Left lung (tissue), 14 donors: ENCODE measurements at places on chromosomes 6 and 20. TPM values are rescaled to one million over a fixed set of nuclear protein-coding genes. Genes with fewer than 3 reads are reported as not detected.

DNA sequence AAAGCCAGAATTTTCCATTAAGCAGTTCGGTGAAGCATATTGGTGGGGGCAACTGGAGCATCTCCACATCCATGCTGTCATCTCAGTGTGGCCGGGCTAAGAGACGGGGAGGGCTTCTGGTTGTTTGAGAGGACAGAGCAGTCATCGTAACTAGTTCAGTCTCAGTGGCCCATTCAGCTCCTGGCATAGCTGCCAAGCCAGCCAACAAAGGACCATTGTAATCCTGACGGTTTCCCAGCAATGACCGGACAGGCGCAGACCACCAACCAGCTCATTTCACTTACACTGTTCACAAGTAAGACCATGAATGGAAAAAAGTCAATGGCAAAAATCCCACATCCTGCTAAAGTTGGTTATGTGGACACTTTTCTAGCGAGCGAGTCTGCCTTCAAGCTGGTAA is 14.9 kb upstream of the HDDC2 start:
- no peak for DNase-seq

GRCh38 chr6:46468403-46469010 is 22.7 kb downstream of the RCAN2 start:
- DNase-seq: peak; percentile 51

DNA sequence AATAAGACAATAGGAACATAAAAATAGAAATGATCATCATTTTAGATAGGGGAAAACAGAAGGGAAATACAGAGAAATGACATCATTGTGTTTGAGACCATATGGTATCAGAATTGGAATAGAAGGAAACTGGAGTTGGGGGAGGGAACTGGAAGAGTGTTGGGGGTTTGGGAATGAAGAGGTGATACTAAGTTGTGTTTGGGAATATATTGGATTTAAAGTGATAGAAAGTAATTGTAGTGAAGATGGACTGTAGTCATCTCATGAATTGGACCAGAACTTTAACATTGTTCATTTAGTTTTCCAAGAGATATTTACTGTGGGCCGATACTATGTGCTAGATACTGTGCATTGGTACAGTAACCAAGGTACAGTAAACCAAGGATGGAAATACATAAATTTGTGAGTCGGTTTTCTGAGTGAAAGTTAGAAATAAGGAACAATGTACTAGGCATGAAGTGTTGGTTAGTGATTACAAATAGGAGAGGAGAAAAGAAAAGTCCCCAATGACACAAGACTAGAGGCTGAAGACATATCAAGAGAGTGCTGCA is 32.3 kb downstream of the KCNQ5 start:
- DNase-seq: no peak

HDGFL1 gene
- not detected for polyA plus RNA-seq

PPIL6 gene
- polyA plus RNA-seq: 13.0 TPM

BCLAF1 gene
- 190 TPM for polyA plus RNA-seq

CST2 gene
- 0.37 TPM for polyA plus RNA-seq

DNA sequence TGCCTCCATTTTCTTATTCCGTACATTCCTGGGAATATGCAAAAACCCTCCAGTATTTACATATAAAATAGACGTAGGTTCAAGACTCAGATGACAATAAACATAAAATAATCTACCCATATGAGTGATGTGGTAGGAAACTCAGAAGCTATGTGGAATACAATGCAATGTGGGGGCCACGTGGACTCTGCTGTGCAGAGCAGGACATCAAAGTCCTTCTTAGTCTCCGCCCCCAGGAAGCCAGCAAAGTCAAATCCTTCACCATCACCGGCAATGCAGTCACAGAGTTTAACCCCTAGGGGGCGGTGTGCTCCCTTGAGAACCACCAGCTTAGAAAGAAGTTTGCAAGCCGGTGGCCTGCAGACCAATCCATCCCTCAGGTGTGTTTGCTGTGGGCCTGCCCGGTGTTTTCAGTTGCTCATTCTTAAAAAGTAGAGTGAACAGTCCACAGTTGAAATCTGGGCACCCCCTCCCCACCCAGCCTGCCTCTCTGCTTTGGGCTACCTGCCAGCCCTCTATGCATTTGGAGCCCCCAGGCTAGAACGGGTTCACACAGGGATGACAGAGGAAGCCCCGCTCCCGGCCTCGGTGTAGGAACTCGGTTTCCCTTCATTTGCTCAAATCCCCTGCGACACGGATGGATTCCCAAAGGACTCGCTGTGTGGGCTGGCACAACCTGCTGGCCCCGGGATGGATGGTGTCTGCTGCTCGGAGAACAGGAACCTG is 59.9 kb downstream of the SULF2 start:
- DNase-seq: peak; percentile 33

GRCh38 chr6:110322874-110323242 is 35.3 kb downstream of the METTL24 start:
- no peak for DNase-seq

GRCh38 chr6:154058963-154059680 is 20.1 kb downstream of the OPRM1 start:
- no peak for DNase-seq

- no peak for DNase-seq
Observed at GRCh38 chr6:11341867-11342266, 109.4 kb upstream of the NEDD9 start.

DNA sequence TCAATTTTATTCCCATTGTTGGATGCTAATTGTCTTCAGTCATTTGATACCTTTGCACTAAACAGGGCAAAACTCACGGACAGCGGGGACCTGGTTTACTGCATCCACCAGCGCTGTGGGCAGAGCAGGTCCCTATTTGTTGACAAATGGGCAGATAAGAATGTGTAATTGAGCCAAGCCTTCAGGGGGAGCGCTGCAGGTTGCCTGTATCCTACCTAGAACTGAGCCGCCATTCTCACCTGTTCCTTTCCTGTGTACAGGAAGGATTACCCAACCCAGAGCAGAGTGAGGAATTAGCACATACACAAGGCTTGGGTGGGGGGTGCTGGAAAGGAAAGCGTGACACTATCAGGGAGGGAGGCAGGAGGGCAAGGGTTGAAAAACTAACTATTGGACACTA is 89.1 kb upstream of the FOXA2 start:
- DNase-seq: no peak

KCNS1 gene
- 0.06 TPM for polyA plus RNA-seq

DNA sequence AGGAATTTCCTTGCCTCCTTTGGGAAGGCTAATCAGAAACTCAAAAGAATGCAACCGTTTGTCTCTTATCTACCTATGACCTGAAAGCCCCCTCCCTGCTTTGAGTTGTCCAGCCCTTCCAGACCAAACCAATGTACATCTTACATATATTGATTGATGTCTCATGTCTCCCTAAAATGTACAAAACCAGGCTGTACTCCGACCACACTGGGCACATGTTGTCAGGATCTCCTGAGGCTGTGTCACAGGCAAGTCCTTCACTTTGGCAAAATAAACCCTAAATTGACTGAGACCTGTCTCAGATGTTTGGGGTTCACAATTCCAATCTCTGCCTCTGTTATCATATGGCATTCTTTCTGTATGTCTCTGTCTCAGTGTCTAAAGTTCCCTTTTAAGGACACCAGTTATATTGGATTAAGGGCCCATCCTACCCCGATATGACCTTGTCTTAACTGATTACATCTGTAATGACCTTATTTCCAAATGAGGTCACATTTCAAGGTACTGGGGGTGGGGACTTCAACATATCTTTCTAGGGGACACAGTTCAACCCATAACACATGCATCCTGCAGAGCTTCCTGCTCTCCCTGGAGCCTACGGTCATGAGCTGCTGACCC is 513.5 kb upstream of the JARID2 start:
- no peak for DNase-seq

GRCh38 chr6:21953831-21954801 is 342.7 kb downstream of the PRL start:
- no peak for DNase-seq

GRCh38 chr6:37481711-37482605 is 17.7 kb downstream of the CCDC167 start:
- no peak for DNase-seq

DNA sequence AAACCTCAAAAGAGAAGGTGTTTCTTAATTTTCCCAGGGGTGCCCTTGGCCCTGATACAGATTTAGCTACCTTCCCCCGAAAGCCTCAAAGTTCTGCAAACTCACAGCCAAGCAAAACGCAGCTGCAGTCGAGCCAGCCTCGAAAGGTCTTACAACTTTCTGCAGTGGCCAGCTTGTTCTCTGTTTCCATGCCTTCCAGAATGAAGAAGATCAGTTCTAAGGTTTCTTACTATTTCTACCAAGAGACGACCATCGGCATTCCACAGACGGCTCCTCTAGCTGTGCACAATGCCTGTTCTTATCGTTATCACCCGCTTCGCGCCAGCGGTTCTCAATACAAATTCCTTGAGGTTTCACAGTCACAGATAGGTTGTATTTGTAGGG is 28.5 kb upstream of the CCR6 start:
- no peak for DNase-seq

- DNase-seq: no peak
Observed at GRCh38 chr20:59123011-59123677, 40.5 kb upstream of the ZNF831 start.

PRL gene
- polyA plus RNA-seq: not detected

VGLL2 gene
- polyA plus RNA-seq: not detected

- no peak for DNase-seq
Observed at GRCh38 chr20:881051-881782, 34.9 kb downstream of the ANGPT4 start.

DIDO1 gene
- 65.9 TPM for polyA plus RNA-seq

DNA sequence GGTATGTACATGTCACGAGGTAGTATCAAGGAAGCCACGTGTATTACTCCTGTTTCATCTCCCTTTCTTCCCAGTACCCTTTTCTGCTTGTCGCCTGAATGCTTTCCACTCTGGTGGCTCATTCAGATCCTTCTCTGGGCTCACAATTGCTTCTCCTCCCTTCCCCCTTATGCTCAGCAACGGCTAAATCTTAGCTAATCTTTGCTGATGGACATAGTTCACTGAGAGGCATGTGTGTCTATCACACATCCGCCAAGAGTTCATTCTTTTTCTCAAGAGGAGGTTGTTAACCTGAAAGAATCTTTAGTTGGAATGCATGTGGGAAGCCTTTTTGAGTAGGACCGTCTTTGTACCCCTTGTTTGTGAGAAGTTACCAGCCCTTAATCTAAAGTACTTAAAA is 25.8 kb upstream of the MROH8 start:
- DNase-seq: no peak

DNA sequence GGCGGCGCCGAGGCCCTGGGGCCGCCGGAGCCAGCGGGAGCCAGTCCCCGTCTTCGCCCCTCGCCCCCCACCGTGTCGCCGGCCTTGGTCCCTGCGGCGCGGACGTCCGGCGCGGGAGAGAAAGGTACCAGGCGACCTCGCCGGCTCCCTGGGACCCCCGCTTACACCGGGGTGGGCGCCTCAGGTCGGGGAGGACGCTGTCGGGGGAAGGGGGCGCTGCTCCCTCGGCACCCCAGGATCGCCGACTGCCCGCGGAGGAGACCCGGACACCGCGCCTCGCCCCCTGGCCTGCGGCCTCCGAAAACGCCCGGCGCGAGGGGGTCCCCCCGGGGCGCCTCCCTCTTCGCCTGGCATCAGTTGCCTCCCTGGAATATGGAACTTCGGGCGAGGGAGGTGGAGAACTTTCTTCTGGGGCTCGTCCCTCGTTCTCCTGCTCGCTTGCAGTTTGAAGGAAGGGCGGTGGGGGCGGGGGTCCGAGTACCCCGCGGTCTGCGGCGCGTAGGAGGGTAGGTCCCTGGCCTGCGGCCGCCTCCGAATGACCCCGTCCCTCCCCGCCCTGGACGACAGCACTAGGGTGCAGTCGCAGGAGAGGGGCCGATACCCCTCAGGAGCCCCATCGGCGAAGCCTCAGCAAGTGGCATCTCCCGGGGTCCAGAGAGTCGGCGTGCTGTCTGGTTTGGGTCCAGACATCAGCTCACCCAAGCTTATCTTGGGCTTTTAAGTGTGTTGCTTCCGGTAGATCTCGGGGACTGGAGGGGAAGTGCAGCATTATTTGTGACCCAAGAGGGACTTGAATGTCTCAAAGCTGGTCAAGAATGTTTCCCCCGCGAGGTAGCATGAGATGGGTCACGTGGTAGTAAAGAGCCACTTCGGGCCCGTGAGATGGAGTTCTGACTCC is 549 bp downstream of the ANKRD6 start:
- peak; percentile 44 for DNase-seq

DNA sequence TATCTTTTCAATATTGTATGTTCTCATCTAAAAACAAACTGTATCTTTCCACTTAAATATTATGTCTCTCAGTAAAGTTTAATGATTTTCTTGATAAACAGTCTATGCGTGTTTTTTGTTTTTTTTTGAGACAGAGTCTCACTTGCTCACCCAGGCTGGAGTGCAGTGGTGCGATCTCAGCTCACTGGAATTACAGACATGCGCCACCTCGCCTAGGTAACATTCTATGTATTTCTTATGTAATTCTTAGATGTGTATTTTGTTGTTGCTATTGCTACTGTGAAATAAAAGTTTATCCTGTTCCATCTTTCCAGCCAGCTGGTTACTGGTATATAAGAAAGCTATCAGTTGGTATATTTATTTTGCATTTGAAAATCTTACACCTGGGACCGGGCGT is 29.4 kb downstream of the ABHD12 start:
- no peak for DNase-seq

SLC2A4RG gene
- 92.1 TPM for polyA plus RNA-seq

GRCh38 chr20:59817406-59817805 is 116.0 kb downstream of the SYCP2 start:
- DNase-seq: no peak

KATNA1 gene
- 35.3 TPM for polyA plus RNA-seq

EFCAB8 gene
- polyA plus RNA-seq: 0.15 TPM

DNA sequence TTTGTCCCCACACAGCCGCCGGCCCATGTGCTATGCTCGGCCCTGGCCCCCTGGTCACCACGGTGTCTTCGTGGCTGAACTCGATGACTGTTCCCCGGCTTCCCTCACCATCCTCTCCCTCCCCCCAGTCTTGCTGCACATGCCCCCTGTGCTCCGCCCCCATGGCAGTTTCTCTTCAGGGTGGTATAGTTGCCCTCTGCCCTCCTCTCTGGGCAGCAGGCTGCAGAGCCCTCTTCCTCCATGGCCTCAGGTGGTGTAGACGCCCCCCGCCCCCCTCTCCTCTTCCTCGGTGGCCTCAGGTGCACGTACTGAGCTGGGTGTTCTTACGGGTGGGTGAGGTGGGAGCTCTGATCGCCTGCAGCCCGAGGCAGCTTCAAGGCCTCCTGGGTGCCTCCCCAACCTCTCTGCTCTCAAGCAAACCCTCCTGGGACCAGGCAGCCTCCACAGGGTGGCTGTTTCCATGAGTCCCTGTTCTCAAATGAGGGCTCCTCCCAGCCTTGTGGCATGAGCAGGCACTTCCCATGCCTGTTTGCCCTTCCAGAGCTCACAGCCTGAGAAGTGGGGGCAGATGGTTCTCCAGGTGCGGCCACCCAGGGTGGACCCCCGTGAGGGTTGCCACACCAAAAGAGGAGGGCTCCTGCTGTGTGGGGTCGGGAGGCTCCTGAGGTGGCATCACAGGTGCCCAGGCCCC is 24.8 kb downstream of the COL20A1 start:
- DNase-seq: no peak

DNA sequence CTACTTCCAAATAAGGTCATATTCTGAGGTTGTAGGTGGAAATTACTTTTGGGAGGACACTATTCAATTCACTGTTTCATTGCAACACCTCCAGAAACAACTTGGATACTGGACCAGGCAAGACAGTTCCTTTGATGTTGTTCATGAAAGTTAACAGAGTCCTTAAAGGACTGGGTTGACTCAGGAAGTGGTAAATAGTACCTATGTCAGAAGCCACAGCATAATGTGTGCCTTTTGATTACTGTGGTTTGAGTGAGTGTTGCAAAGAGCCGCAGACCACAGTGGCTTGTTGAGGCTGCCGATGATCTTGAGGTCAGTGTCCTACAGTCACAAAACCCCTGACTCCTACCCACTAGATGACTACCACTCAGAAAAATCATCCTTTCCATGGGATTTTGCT is 10.9 kb downstream of the IL20RA start:
- DNase-seq: no peak

C20orf144 gene
- polyA plus RNA-seq: 0.34 TPM

GRCh38 chr20:33450867-33451266 is 7.3 kb upstream of the SNTA1 start:
- no peak for DNase-seq
